ENCODE measurements at places on chromosomes 2 and 18. TPM values are rescaled to one million over a fixed set of nuclear protein-coding genes. Genes with fewer than 3 reads are reported as not detected.

DNA sequence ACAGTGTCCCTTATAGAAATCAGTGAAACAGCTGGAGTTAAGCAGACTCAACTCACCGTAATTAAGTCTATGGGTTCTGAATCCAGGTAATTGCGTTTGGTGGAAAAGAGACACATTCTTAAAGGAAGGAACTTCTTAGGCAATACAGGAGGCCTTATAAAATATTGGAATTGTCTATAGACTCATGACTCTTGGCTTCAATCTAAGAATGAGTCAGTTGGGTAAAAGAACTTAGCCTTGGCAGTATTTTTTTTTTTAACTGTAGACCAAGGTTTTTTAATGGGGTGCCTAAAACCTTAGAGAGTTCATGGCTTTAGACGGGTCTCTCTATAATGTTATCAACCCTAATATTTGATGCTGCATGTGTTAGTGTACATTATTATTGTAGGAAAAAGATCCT lies 47.6 kb downstream of the CCDC85A start:
- DNase-seq, result no peak

- DNase-seq, result peak; percentile 65
Observed at GRCh38 chr2:33526132-33526531, 49.7 kb downstream of the RASGRP3 start.

- peak; percentile 65 for DNase-seq
Observed at GRCh38 chr2:102050854-102051391, 59.2 kb downstream of the IL1R2 start.

DNA sequence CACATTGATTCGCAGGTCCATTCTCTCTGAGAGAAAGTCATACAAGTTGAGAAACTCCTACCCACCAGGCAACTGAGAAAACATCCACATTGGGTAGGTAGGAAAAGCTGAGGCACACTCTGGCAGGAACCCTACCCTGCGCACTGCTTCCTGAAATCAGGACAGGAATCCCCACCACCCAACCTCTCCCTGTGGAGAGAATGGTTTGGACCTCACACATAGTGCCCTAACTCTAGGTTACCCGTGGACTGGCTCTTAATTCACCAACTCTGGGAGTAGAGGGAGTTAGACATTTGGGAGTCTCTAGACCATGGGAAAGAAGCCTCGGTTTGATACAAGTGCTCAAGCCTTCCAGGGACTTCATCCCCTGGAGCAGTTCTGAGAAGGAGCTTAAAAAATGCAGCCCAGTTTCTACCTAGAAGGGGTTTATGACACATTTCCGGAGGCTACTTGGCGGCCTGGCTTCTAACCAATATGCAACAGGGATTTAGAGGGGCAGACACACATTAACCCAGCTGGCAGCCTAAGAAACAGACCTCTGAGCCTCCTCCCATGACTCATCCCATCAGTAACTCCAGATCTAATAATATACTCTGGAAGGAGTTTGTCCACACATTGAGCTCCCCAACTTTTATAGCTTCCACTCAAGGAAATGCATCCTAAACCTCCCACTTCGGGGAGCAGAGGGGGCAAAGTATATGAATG lies 136.7 kb downstream of the EML6 start:
- DNase-seq, result peak; percentile 97

DNA sequence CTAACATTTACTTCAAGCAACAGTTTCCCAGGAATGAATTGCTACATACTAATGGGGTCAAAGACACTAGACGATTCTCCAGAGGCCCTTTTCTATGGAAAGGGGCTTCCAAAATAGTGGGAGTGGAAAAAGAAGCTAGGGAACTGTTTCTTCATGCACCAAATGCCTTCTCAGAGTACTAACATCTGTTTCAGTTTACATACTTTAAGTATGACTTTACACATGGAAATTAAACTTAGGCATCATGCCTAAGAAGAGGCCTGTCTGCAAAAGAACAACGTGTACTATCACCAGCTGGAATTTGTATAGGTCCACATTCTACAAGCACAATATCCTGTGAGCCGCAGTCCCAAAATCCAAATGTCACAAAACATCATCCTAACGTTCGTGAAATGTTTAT lies 29.4 kb upstream of the WDR75 start:
- peak; percentile 51 for DNase-seq

DNA sequence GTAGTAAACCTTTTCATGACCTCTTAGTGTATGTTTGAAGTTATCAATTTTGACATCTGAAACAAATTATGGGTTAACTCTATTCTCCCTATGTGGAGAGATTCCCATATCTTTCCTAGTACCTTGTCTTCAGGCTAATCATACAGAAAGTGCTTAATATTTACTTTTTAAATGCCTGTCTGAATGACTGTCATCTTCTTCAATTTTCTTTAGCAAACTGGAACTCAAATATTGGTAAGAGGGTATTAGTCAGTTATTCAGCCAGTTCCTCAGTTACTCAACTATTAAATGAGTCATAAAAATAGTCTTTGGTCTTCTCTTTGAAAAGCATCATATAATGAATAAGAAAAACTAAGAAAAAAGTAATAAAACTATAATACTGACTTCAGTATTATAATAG lies 1038.0 kb upstream of the PIK3C3 start:
- DNase-seq, result peak; percentile 59

- DNase-seq, result no peak
Observed at GRCh38 chr18:13620206-13620672, 106.1 kb downstream of the FAM210A start.

DNA sequence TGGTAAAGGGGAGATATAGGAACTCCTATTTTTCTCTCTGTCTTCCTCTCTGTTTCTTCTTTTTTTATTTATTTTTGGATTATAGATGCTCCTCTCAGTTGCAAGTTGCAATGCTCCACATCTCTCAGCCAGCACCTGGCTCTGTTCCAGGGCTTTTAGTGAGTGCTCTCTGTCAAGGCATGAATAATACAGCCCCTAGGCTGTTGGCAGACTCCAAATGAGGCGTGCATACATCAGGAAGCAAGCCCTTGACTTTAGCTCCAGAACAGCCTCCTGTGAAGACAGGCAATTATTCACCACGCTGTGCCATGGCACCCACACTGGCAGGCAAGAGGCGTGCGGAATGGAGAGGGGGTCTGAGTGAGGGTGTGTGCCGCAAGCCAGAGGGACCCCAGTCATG lies 228.1 kb upstream of the PXDN start:
- peak; percentile 83 for DNase-seq

TLX2 gene
- total RNA-seq, result 0.34 TPM

GRCh38 chr2:62424899-62425298 lies 81.1 kb downstream of the TMEM17 start:
- no peak for DNase-seq

IL36G gene
- not detected for total RNA-seq

MTCL1 gene
- total RNA-seq, result 28.2 TPM

DNA sequence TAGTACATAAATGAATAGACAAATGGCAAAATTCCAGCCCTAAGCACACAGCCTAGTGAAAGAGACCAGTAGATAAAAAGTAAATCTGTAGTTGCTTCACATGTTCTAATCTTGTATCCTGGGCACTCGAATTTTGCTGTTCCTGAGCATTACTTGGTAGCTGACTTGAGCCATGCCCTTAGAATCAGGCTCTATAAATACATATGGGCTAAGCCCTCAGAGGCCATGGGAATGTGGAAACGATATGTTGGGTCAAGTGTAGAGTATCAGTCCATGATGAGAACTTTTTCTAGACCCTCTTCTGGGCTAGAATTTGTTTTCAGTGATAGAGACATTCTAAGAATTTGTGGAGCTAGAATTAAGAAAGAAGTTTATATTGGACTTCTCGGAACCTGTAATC lies 21.9 kb downstream of the ELAC1 start:
- no peak for DNase-seq

- no peak for DNase-seq
Observed at GRCh38 chr2:114122930-114123329, 233.0 kb downstream of the ACTR3 start.

DNA sequence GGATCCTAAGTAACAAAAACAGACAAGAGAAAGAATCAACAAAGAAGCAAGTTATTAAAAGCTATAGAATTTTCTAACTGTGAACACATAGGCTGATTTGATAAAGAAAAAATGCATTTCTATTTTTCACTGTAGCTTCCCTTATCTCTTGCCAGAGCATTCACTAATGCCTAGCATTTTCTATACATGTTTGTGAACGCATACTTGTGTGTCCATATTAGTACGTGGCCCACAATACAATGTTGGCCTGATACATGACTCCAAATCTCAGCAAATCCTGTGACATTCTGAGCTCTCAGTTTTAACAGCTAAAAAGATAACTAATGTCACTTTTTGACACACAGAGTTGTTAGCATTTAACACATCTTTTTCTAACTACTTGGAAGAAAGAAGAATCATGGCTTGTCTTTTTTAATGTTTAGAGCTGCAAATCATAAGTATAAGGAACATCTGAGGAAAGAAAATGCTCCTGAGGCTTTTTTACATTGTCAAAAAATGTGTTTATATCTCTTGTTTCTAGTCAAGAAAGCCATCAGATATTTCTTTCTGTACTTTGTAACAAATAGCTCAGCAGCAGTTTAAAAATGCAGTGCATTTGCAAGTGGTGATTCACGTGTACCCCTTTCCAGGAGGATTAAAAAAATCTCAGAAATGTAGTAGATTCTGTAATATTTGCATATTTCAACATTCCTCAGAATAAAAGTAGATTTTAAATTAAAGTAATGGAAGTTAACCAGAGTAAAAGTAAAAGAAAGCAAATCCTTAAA lies 1646.8 kb upstream of the TMEFF2 start:
- DNase-seq, result peak; percentile 39

WDR43 gene
- 32.3 TPM for total RNA-seq

DNA sequence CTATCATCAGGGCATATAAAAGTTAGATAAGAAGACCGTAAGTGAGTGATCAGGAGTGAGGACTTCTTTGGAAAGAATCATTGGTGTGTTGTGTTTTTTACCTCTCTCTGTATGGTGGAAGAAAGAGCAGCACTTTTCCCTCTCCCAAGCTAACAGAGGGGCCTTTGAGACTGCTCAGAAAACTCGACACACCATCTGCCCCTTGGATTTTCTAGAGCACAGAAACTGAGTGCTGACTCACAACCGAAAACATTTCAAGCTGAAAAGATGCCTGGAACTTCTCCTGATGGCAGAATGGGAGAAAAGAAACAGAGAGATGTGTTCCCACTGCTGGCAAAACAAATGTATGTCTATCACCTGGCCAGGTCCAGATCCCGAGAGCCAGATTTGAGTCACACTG lies 156.6 kb downstream of the DNAH7 start:
- DNase-seq, result no peak

CCDC178 gene
- total RNA-seq, result not detected

- peak; percentile 80 for DNase-seq
Observed at GRCh38 chr2:71792926-71793761, 339.8 kb downstream of the DYSF start.

GRCh38 chr2:84102274-84102673 lies 356.8 kb downstream of the SUCLG1 start:
- DNase-seq, result no peak

DNA sequence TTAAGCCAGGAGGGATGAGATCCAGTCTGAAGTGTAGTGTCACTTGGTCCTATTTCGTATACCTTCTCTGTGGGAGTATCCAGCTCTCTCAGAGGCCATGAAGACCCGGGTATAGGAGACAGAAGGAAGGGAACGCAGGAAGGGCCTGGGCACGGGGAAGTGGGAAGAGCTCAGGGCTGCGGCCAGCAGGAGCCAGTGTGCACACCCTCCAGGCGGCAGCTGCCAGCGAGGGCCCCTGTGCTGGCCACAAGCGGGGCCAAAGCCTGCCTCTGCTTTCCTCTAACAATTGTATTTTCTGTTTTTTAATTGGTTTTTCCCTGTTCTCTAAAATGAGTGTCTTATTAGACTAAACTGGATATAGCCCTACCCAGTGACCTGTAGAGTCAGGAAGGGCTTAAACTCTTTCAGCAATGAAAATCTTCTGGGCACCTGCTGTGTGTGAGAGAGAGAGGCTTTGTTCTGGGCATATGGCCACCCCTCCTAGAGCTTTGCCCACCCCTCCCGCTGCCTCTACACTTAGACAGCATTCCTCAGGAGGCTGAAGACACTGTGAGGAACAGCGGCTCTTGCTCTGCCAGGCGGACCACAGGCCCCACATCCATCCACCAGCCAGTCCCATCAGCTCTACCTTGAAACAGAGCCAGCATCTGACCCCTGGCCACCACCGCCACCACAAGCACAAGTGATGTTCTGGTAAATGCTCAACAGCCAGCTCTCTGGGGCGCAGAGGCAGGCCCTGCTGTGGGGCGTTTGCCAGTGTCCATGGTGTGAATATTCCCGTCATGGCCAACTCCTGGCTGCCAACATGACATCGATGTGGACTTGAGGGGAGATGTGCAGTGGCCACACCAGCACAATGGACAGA lies 9.5 kb downstream of the GPR17 start:
- no peak for DNase-seq

Measured in M059J (cell line).